Stimulated activated CD8-positive, alpha-beta memory T cell treated with anti-CD3 and anti-CD28 coated beads, Interleukin-15, amount 100 ng/mL, for 4 hours (primary cell): ENCODE measurements at places on chromosomes 5 and 9.

DNA sequence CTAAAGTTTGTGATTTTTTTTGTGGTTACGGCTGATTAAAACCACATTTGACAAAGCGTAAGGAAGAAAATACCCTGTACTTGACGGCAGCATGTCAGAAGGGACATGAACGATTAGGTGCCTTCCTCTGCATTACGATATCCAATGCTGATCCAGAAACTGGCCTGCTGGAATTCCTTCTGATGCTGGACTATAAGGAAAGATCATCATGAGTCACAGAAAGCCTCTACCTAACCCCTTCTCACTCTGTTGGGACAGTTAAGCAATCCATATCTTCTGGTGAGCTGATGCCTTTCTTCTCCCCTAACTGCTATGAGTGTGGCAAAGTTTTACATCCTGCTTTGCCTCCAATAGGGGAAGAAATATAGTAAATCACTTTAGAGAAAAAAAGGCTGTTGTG lies 78.4 kb upstream of the PAPPA start:
- DNase-seq = no peak

DNA sequence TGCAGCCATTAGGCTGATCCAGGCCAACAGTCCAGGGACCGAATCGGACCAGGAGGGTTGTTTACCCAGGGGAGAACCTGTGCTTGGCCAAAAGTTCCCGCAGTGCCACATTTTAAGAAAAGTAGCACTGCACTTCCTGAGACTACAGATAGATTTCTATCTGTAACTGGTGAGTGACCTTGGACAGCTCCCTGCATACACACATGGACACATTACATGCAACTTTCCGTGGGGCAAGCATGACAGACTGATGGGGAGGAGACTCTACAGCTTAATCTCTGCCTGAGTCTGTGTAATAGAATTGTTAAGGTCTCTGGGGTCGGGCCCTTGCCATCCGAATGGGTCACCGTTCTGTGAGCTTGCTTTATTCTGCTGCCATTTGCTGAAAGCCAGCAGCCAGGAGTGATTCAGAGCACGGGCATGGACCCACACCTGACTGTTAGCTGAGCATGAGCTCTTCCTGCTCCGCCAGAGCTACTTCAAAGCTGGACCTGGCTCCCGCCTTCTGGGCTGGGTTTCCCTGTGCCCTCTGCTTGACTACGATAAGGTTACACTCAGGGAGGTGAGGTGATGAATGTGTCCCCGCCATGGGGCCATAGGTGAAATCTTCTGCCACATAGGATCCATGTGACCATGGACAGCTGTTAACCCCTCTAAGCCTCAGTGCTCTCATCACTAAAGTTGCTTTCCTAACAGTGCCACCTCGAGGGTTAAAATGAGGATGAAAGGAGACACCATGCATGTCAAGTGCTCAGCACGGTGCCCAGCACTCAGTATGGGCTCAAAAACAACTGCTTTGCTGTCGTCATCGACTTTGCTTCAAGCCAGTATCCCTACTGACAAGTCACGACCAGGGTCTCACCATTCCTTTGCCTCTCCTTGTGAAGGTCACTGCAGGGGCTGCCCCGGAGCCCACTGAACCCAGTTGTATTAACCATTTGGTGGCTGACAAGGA lies 200.0 kb downstream of the MELK start:
- DNase-seq = no peak

GRCh38 chr5:17150531-17150930 lies 66.9 kb upstream of the BASP1 start:
- no peak for DNase-seq

- no peak for DNase-seq
Observed at GRCh38 chr9:17528859-17529258, 50.0 kb upstream of the SH3GL2 start.

GRCh38 chr9:125391704-125392103 lies 130.1 kb downstream of the GAPVD1 start:
- DNase-seq = no peak

- no peak for DNase-seq
Observed at GRCh38 chr5:139431706-139432105, 7.6 kb downstream of the DNAJC18 start.

GRCh38 chr5:2105141-2105540 lies 222.4 kb upstream of the IRX4 start:
- DNase-seq = no peak

DNA sequence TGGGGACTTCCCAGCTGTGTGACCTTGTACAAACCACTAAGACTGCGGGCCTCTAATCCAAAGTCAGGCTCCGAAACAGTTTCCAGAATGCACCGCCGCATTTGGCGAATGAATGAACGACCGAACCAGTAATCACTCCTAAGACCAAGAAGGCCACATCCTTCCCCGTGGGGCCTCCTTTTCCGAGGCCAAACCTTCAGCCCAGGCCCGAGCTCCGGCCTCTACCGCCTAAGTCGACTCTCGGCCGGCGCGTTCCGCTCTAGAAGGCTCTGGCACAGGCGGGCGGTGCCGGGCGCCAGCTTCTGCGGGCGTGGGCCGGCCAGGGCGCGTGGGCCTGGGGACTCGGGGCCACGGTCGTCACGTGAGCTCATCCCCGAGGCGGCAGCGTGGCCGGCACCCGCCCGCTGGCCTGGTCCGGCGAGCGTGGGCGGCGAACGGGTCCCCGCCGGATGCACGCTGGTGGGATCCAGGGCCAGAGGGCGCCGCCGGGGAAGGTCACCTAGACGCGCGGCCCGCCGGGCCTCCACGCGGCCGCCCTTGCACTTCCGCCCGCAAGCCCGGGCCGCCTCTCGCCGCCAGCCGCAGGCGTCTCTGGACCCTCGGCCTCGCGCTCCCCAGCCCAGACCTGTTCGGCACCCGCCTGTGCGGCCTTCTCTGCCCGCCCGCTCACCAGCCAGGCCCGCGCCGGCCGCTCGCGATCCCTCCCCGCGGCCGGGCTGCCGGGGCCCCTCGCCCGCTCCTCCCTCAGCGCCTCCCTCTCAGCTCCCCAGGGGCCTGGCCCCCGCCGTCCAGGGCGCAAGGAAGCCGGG lies 754 bp downstream of the VDAC1 start:
- peak; percentile 45 for DNase-seq

DNA sequence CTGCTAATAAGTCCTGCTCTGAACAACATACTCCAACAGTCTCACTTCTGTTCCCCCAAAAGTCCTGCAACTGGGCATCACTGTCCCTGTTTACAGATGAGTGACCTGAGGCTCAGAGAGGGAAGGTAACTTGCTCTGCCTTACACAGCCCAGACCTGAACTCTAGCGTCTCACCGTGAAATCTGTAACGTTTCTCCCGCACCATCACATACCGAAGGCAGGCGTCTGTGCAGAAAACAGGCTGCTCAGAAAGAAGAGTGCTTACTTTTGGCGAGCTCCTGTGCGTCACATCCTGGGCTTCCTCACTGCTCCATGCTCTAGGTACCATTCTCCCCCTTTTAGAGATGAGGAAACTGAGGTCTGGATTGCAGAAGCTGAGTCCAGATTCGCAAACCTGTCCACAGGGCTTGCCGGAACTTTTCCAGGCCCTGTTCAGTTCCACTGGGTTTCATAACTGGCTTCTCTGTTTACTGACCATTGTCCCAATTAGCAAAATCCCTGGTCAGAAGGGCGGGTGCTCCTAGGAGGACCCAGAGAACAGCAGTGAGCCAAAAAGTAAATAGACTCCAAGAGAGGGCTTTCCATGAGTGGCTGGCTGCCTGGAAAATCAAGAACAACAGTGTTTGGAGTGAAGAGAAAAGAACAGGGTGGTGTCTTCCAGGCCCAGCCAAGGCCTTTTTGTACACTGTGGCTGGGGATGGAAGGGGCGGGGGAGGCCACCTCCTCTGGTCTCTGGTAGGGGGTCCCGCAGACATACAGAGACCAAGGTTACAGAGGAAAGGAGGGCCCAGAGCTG lies 27.1 kb downstream of the GSN start:
- DNase-seq = no peak
